ENCODE measurements at places on chromosomes 1 and 21.

- no peak for DNase-seq
Measured at GRCh38 chr1:67937010-67937409, 103.7 kb upstream of the GNG12 start.

DNA sequence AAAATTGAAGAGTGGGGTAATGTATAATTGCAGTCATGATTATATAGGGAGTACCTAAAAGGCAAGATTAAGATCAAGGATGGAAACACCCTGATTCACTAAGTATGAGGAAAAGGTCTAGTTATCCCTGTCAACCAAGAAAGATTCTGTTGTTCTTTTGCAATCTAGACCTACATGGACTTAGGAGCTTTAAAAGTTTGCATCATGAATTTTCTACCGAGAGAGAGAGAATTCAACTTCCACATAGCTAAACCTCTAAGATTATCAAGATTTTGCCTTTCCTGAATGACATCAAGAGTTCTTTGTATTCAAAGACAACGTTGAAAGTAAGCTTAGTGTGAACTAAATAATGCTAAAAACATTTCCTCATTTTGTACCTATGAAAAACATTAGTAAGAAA, 78.8 kb upstream of the RBM34 start:
- no peak for DNase-seq

- no peak for DNase-seq
Measured at GRCh38 chr1:235504122-235504493, at the start of gene B3GALNT2. Gene B3GALNT2, minus strand, starts transcription at chr1:235504452. Its CDS starts 200 bp downstream, at chr1:235504252.

GRCh38 chr1:23799570-23800399, 769 bp downstream of the GALE start:
- no peak for DNase-seq

- DNase-seq, result no peak
Measured at GRCh38 chr1:37477946-37478345, 3.6 kb downstream of the ZC3H12A start.

DNA sequence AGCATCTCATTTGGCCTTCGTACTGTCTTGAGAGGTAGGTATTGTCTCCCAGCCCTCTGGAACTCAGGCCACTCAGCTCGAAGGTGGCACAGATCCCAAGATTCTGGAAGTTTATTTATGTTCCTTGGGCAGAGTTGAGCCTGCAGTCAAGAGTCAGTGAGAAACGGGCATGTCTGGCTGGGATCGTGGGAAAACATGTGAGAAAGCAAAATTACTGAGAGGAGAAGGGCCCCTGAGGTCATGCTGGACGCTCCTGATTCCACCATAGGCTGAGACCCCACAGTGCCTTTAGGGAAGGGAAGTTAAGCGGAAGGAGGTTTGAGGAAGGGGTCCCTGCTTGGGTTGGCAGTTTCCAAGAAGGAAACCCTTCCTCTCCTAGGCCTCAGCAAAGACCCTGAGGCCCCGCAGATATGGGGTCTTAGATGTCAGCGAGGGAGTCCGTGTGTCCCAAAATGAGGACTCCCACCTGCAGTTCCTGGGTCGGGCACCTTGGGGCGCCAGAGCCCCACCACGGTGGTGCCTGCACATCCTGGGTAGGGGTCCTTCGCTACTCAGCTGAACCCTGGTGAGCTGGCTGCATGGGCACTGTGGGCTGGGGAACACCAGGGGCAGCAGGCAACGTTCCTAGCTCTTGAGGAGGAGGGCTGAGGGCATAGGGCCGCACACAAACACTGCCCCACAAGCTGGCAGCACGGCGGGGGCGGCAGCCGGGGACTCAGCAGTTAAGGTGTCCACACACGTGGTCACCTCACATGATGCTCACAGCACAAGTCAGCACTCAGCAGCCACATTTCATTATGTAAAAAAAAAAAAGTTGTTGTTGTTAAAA, 12.3 kb upstream of the SEMA4A start:
- no peak for DNase-seq

DNA sequence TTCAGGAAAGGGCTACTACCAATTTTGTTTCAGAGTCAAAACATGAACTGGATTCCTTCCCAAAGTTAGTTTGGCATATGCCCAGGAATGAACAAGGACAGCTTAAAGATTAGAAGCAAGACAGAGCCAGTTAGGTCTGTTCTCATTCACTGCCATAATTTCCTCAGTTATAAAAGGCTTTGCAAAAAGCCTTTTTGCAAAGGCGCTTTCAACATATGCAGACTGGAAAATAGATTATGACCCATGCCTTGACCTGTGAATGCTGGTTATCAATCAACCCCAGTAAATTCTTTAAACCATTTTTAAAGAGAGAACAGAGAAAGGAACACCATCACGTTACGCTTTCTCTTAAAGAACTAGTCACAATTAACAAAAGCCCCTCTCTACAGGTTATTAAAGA, 1.7 kb upstream of the FRRS1 start:
- DNase-seq, result no peak

DNA sequence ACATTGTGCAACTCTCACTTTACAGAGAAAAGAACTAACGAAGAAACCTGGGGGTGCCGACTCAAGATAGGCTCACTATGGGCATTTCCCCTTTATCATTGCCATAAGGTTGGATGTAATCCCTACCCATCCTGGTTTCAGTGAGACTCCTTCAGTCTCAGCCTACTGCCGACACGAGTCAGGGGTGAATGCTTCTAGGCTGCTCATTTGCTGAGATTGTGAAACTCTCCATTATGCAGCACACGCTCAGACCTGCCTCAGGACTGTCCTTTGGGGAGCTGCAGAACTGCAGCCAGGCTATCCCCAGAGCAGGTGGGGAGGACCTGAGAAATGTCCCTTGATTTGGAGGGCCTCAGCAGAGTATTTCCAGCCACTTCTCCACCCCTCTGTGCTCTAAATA, 22.2 kb downstream of the TSHB start:
- no peak for DNase-seq

- no peak for DNase-seq
Measured at GRCh38 chr1:11680270-11681070, 478 bp downstream of the MAD2L2 start.

DNA sequence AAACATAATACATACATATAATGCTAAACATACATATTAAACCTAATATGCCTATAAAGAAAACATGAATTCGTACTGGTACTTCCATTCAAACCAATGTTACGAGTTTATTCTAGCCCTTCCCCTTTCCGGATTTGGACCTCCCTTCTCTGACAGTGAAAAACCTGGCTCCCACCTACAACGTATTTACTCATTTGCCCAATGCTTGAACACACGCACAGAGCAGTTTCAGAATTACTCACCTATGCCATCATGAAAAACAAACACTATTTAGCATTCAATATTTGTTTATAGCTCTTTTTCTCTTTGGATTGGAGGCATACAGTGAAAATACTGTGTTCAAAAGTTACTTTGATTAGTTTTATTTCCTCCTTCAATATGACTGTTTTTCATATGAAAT, 204.4 kb downstream of the LMX1A start:
- DNase-seq, result no peak

DNA sequence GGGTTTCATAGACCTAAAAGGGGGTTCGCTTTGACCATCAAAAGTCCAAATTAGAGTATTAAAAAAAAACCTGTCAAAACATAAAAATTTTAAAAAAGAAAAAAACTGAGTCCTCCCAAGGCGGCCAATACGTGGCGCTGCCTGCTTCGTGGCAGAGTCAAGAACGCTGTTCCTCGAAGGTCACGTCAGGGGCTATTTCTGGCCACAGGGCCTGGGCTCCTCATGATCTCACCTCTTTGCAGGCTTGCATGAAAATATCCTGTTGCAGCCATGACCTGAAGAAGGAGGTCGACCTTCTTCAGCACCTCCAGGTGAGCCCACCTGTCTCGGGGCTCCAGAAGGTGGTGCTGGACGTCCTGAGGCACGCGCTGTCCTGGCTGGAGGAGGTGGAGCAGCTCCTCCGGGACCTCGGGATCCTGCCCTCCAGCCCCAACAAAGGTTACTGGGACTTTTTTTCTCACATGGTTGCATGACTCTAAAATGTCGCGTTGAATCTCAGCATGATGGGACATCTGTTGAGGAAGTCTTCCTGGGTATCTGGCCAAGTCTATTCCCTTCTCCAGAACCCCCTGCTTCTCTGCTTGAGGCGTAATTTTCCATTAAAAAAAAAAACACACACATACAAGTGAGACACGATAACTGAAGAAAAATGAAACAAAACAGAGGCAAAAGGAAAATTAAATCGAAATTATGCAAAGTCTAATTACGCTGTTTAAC, 80.4 kb upstream of the EFHD2 start:
- DNase-seq, result no peak

- no peak for DNase-seq
Measured at GRCh38 chr1:212977781-212978645, 27.7 kb downstream of the VASH2 start.

DNA sequence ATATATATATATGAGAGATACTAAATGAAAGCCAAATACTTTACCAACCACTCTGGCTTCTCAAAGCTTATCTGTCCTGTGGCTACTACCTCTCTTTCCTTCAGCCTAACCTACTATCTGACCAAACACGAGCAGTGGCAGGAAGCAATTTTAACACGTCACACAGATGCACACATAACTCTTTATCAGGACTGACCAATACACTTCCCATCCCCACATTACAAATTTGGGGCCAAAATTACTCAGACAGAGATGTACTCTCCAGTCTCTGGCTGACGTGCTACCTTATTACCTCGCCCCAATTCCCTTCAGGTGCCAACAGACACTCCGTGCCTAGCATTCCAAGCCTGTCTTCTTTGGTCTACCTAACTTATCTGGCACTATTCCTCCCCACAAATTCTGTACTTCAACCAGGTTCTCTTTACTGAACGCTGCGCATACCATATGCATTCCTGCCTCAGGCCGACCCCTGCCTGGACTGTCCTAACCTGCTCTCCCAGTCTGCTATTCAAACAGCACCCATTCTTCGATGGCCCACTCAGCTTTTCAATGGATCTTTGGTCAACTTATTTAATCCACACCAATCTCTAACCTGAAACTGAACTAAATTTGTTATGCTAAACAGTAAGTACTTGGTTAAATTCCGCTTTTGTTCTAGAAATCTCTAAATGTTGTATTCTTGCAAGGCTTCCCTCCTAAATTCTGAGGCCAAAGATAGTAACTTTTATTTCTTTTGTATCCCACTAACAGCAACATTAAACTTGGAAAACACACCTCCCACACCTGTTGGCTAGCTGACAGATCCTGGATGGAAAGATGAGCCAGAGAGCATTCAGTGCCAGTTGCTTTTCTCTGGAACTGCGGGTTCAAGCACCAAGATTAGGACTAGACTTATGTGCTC, 27.9 kb downstream of the RERE start:
- DNase-seq, result no peak

DNA sequence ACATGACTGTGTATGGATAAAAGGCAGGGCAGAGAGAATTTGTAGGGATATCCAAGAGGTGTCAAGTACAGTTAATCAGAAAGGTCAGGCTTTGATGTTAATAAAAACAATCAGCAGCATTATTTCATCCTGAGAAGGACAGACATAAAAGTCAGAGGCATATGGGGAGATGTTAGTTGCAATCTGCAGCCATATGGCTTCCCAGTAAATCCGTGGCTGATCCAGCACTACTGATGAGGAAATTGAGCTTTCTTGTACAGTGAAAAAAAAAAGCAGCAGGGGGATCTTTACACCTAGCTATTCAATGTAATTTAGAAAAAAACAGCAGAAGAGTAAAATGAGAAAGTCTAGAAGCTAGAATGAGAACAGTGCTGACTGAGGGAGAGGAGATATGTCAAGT, 2.2 kb upstream of the SPRR1B start:
- DNase-seq, result no peak
